ENCODE measurements at places on chromosomes 5 and 9. TPM values are rescaled to one million over a fixed set of nuclear protein-coding genes. Genes with fewer than 3 reads are reported as not detected.

RLN1 gene
- 0.72 TPM for total RNA-seq

FGF1 gene
- total RNA-seq: not detected

FBXO10 gene
- 20.6 TPM for total RNA-seq

UBTD2 gene
- 30.4 TPM for total RNA-seq

TTC16 gene
- 0.12 TPM for total RNA-seq

CDKN2AIPNL gene
- total RNA-seq: 51.8 TPM

COL5A1 gene
- total RNA-seq: 57.3 TPM

All from endodermal cell (in vitro differentiated cells).